ENCODE measurements at places on chromosomes 7 and 10.

DNA sequence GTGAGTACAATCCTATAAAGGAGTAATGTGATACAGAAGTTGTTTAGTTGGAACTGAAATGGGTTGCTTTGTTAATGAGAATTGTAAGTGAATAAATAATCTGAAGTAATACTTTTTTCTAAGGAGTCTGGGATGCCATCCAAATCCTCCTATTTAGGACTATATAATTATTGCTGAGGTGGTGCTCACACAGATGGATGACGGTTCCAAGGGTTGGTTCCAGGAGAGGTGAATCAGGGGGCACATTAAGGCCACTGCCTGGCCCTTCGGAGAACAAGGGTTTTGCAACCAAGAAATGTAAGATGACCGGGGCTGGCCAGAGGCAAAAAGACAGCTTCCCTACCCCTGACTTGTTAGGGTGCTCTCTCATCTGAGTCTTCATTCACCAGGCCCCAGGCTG, 352.7 kb downstream of the PHTF2 start:
- DNase-seq = peak; percentile 19

DNA sequence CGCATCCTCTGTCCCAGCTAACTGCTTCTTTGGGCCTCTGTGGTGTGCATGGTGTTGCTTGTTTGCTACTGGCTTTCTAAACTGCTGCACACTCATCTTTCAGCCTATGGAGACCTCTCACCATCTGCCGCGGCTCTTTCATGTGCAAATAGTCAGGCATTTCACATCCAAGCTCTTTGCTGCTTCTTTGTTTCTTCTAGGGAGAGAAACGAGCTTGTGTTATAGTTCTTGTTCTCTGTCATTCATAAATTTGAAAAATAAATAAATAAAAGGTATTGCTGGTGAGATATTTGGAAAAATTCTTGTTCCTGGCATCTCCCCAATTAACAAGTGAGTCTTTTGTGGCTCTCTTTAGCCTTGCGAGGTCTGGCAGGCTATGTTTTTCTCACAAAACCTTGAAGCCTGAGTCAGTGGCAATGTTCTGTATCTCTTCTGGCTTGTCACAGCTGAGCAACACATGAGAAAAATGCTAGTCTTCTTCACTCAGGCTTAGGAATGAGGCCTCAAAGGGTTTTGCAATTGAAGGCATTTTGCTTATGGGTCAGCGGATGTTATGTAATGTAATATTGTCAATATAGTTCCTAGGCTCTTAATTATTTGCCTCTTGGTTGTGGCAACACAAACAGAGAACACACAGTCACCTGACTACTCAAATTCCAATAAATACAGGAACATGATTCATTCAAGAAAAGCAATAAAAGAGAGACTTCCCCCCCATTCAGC, 274.0 kb downstream of the FRMD4A start:
- no peak for DNase-seq

GRCh38 chr10:52701647-52702046, 70.9 kb downstream of the MBL2 start:
- DNase-seq = no peak

GRCh38 chr10:61891906-61892585, 9.5 kb upstream of the ARID5B start:
- DNase-seq = no peak

GRCh38 chr10:123491364-123491763, 174.8 kb upstream of the GPR26 start:
- DNase-seq = no peak

DNA sequence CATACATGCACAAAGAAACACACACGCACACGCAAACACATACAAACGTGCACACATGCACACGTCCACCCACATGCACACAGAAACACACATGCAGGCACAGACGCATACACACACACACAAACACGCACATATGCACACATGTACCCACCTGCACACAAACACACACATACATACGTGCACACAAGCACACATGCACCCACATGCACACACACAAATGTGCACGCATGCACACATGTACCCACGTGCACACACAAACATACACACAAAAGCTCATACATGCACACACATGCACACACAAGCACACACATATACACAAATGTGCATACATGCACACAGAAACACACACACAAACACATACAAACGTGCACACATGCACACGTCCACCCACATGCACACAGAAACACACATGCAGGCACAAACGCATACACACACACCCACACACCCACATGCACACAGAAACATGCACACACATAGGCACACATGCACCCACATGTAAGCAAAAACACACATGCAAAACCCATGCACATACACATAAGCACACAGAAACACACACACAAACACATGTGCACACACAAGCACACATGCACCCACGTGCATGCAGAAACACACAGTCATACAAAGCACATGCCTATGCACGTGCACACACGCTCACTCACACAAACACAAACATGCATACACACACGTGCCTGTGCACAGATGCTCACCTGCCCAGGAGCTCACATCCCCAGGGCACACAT, 44.8 kb downstream of the FOXL3 start:
- DNase-seq = no peak

- no peak for DNase-seq
These were observed 51.3 kb upstream of the PFKP start for GRCh38 chr10:3016016-3016415.

DNA sequence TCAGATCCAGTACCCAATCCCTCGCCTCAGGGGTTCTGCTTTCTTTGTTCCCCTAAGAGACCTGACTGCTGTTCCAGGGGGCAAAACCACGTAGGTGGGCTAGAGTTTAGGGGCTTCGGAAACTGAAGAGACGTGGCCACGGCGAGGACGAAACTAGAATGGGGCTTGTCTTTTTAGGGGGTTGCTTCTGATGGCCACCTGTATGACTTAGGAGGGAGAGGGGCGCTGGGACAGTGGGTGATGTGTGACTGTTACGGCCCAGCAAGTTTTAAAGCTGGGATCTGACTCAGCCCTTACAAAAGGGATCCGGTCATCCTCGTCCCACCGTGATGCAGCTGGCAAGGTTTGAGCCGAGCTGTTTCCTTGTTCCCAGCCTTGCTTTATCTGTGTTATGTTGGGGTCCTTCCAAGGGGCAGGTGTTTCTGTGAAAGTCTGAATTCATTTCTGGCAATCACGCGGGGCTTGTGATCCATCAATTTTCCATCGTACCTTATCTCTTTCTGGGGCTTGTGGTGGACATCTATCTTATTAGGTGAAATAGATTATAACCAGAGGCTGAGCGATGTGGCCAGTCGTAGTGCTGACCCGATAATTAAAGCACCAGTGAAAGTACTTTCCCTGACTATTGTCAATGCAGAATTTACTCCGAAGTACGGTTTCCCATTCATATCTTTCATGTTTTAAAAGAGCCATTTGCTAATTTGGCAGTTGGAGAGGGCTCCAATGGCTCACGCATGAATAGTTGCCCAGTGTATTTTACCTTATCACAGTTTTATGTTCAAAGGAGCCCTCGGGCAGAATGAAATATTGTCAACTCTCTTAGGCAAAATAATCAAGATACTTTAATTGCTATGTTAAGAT, 830 bp downstream of the MET start:
- no peak for DNase-seq

DNA sequence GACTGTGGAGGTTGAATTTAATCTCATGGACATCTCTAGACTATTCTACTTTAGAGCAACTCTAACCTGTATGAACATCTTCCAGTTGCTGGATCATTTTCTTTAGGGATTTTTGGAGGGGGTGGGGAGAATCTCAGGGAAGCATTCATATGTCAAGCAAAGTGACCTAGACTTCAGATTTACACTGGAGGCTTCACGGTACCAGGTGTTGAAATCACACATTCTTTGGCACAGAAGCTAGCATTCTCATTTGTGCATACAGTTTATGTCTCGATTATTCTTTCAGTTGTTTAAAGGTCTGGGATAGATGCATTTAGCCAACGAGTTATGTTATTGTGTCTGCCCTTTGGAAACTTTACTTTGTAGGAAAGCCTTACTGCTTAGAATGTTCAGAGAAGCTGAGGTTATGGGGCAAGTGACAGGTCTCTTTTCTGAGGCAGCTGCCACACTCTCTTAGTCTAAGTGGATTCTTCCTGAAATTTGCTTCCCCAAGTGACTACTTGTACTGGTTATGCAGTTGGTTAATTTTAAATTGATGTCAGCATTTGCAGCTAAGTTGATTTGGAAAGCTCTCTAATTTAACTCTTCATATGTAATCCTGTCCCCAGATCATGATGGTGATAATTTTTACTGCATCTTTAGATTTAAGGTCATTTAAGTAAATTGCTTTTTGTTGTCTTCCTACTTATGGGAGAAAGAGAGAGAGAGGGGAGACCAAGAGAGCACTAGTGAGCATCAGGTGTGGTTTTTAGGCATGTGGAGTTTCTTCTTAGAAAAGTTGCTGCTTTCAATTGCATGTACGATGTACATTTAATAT, 153.8 kb downstream of the PRKG1 start:
- DNase-seq = no peak

GRCh38 chr7:80721883-80722615, 83.6 kb downstream of the CD36 start:
- no peak for DNase-seq

DNA sequence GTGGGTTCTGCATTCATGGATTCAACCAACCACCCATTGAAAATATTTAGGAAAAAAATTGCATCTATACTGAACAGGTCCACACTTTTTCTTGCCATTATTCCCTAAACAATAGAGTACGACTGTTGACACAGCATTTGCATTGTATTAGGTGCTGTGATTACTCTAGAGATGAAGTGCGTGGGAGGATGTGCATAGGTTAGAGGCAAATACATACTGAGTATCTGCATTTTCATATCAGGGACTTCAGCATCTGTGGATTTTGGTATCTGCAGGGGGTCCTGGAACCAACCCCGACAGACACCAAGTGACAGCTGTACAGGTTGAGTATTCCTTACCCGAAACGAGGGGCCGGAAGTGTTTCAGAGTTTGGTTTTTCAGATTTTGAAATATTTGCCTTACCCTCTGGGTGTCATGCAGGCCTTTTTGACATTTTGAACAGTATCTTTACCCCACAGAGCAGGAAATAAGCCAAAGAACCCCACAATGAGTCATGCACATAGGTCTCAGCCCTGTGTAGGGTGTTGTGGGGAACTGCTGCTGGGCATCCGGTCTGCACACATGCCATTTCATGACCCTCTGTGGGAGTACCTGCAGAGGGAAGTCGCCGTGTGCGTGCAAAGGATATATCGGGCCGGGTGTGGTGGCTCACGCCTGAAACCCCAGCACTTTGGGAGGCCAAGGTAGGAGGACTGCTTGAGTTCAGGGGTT, 14.5 kb downstream of the NUDT5 start:
- DNase-seq = no peak

DNA sequence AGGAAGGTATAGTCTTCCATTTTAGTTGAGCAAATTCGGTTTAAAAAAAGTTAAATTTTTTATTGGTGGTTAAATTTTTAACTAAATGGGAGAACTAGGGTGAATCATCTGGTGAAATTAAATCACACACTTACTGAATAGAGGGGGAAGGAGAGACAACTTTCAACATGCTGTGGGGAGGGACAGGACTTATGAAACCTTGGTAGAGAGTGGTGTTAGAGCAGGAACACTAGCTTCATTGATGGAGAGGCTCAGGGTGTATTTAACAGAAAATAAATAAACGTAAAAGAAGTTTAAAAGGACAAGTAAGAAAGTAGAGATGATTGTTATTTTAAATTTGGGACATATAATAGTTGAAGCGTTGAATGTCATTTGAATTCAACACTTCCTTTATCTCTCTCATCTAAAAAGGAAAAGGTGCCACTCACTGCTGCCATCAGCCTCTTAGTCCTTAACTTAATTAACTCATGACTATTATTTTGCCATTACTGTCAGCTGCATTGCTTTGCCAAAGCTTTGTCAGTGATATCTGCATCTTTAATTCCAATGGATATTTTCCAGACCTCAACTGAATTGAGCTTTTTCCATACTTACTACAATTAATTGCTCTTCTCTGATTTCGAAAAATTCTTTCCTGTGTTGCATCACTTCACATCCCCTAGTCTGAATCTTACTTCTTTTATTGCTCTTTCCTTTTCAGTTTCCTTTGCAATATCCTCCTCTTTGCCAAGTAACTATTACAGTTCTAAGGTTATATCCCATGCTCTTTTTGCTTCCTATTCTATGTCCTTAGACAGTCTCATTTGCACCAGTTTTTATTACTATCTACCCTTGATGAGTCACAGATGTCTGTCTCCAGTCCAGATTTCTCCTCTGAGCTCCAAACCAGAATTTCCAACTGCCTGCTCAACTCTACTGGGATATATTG, 71.7 kb downstream of the GNAT3 start:
- no peak for DNase-seq

DNA sequence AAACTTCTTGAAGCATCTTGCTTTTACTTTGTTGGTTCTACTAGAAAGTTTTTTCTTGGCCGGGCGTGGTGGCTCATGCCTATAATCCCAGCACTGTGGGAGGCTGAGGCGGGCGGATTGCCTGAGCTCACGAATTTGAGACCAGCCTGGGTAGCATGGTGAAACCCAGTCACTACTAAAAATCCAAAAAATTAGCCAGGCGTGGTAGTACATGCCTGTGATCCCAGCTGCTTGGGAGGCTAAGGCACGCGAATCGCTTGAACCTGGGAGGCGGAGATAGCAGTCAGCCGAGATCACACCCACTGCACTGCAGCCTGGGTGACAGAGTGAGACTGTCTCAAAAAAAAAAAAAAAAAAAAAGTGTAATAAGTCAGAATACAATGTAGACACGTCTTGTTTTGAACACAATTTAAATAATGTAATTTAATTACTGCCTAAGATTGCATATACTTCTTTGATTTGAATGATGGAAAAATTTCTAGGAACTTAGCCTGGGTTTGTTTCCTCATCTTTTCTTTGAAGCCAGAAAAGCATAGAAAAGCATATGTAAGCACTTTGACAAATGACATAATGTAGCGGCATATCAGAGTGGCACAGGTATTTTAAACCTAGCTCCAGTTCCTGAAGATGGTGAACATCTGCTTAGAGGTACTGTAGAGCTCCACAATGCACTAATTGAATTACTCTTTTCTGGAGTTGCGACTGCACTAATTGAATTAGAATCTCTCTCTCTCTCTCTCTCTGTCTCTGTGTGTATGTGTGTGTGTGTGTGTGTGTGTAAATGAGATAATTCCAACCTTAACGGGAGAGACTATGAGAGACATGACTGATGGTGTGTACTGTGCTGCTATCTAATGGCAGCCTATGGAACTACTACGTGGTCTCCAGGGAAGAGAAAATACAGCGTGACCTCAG, 87.8 kb downstream of the BTRC start:
- DNase-seq = peak; percentile 62

DNA sequence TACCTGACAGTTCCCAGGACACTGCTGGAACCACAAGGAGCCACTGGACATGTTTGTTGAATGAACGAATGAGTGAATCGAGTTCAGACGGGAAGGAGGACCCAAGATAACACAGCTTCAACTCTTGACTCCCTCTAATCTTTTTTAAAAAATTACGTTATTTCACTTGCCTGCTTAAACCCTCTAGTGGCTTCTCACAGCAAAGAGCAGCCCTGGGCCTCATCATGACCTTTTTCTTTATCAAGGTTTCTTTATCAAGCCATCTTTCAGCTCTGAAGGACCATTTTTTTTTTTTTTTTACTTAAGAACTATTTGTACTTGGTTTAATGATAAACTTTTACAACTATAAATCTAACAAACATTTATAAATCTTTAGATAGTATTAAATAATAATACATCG, 110.6 kb downstream of the TAX1BP1 start:
- DNase-seq = no peak
